ENCODE measurements at places on chromosomes 12 and 14.

GRCh38 chr14:22995889-22996625, 13.7 kb upstream of the AJUBA start:
- DNase-seq = no peak

- no peak for DNase-seq
These were observed 12.2 kb downstream of the LLPH start for GRCh38 chr12:66118240-66118891.

DNA sequence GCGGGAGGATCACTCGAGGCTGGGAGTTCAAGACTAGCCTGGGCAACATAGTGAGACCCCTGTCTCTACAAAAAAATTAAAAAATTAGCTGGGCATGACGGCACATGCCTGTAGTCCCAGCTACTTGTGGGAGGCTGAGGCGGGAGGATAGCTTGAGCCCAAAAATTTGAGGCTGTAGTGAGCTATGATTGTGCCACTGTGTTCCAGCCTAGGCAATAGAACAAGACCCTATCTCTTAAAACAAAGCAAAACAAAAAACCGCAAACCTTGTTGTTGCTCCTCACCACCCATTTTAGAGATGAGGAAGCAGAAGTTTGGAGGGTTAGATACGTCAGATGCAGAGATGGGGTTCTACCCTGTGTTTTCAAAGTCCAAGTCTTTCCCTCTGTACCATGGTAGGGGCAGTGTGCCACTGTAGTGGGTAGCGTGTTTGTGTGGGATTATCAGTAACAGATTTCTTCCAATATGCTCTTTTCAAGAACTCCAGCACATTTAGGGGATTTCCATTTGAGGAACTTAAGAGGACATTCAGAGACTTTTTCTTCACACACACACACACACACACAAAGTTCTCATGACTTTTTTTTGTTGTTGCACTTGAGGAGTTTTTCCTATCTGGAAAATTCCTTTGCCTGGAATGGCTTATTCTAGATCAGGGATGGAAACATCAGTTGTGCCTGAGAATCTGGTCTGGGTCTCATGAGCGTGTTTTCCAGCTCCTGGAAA, 186.5 kb downstream of the CHST11 start:
- no peak for DNase-seq

- DNase-seq = peak; percentile 48
These were observed 1.9 kb downstream of the BCL7A start for GRCh38 chr12:122023339-122024131.

DNA sequence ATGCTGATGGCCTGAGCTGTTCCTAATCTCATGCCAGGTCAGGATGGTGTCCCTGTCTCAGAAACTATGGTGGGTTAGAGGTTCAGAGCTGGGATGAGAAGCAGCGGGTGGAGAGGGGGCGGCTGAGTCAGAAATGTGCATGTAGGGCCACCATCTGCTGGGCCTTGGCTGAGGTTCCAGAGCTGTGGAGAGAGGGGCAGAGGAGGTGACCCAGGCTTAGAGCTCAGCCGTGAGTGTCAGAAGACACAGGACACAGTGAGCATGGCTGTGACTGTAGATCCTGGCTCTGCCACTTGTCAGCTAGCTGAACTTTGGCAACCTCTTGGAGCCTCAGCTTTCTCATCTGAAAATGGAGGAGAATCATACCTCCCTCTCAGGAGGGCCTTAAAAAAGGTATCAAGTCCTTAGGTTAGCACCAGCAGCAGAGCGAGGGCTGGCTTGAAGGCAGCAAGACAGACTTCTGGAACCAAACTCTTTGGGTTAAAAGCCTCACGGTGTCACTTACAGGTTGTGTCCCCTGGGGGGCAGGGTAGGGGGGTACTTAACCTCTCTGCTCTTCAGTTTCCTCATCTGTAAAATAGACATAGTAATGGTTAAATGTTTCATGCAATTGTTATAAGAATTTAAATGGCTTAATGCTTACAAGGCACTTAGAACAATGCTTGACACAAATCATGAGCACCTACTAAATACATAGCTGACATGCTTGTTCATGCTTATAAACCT, 34.8 kb downstream of the TMEM229B start:
- no peak for DNase-seq
